ENCODE measurements at places on chromosomes 5 and 9. TPM values are rescaled to one million over a fixed set of nuclear protein-coding genes. Genes with fewer than 3 reads are reported as not detected.

The MSX2 gene
- total RNA-seq: 0.25 TPM

The NANS gene
- total RNA-seq: 135 TPM

The SPINK4 gene
- total RNA-seq: not detected

The UBAC1 gene
- 51.9 TPM for total RNA-seq

The CCDC112 gene
- 5.8 TPM for total RNA-seq

The MSANTD3 gene
- 112 TPM for total RNA-seq

The DBH gene
- total RNA-seq: not detected

The FBXO10 gene
- total RNA-seq: 8.7 TPM

The CCT5 gene
- total RNA-seq: 639 TPM

The FOXD4L4 gene
- total RNA-seq: not detected

The CWC27 gene
- total RNA-seq: 10.4 TPM

The PCDHB15 gene
- 0.15 TPM for total RNA-seq

The GMCL2 gene
- total RNA-seq: not detected

The PCBD2 gene
- 4.3 TPM for total RNA-seq

The CYSRT1 gene
- total RNA-seq: 0.20 TPM

The EQTN gene
- not detected for total RNA-seq

The PTTG1 gene
- total RNA-seq: 204 TPM

The ASS1 gene
- total RNA-seq: 1.8 TPM

The ZNF883 gene
- 0.25 TPM for total RNA-seq

The HRH2 gene
- not detected for total RNA-seq

The CER1 gene
- not detected for total RNA-seq

The ADAMTS16 gene
- total RNA-seq: not detected

The SAXO1 gene
- not detected for total RNA-seq

The SH3PXD2B gene
- total RNA-seq: 15.7 TPM

The MOB3B gene
- 0.30 TPM for total RNA-seq

The MLANA gene
- total RNA-seq: not detected

The SPRY4 gene
- total RNA-seq: 55.6 TPM

All from mammary microvascular endothelial cell (primary cell).